ENCODE measurements at places on chromosomes 5 and 9.

DNA sequence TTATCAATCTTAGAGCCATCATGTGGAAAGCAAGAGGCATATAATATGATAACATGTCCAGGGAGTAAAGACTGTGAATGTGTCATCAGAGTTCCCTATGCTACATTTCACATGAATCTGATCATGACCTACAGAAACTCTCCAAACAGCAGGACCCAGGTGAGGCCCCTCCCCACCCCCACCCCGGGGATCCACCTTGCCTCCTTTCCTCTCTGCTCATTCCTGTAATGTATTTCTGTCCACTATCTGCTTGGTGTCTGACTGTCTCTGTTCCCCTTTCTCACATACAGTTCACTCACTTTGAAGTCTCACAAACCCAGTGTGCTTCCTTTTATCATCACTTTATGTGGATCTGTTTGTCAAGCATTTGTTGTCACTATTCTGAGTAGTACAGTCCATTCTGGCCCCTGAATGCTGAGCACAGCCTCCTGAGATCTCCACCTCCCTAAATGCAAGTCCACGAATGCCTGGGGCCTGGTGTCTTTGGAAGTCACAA lies 76.4 kb upstream of the SMARCA2 start:
- DNase-seq, result no peak

GRCh38 chr9:110028271-110028670 lies 179.7 kb downstream of the C9orf152 start:
- DNase-seq, result no peak

DNA sequence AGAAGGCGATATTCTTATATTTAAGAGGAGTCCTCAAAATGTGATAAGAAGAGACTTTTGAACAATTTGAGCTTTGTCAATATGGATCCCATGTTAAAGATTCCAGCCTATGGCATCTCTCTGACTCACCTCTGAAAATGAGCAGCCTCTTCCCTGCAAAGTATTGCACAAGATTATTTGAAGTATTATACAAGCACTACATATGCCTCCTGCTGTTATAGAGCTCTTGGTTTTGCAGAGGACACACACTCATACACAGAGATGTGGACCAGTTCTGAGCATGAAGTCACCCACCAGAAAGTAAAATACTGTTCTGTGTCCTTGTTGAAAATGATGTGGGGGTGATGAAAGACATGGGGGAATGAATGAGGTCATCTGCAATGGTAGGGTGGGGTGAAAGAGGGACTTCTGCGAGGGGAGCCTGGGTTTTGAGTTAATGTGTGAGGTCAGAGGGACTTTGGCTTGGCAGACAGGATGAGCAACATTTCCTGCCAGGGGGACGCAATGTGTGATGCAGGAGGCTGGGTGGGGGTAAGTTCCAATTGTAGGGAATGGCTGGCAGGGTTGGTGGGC lies 25.8 kb downstream of the FBXL7 start:
- DNase-seq, result no peak

- DNase-seq, result peak; percentile 61
Measured at GRCh38 chr9:36008774-36009300, 27.9 kb upstream of the RECK start.

GRCh38 chr9:86099701-86100364 lies 475 bp upstream of the GOLM1 start:
- peak; percentile 63 for DNase-seq

DNA sequence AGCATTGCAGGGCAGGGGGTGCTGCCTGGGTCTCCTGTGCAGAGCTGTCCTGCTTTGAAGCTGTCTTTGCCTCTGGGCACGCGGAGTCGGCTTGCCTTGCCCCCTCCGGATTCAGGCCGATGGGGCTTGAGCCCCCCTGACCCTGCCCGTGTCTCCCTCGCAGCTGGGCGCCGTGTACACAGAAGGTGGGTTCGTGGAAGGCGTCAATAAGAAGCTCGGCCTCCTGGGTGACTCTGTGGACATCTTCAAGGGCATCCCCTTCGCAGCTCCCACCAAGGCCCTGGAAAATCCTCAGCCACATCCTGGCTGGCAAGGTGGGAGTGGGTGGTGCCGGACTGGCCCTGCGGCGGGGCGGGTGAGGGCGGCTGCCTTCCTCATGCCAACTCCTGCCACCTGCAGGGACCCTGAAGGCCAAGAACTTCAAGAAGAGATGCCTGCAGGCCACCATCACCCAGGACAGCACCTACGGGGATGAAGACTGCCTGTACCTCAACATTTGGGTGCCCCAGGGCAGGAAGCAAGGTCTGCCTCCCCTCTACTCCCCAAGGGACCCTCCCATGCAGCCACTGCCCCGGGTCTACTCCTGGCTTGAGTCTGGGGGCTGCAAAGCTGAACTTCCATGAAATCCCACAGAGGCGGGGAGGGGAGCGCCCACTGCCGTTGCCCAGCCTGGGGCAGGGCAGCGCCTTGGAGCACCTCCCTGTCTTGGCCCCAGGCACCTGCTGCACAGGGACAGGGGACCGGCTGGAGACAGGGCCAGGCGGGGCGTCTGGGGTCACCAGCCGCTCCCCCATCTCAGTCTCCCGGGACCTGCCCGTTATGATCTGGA lies 2.7 kb downstream of the CEL start:
- DNase-seq, result no peak

DNA sequence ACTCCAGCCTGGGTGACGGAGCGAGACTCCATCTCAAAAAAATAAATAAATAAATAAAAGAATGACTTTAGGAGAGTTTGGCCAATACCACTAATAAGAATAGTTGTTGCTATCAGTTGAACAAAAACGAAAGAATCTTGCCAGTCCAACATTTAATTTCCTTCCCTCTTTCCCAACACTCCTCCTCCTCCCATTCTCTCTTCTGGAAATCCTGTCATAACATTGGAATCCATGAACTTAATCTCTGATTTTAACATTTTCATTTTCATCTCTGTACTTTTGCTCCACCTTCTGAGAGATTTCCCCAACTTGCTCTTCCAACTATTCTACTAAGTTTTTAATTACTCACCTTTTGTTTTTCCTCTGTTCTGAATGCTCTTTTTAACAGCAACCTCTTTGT lies 42.8 kb upstream of the CDK20 start:
- no peak for DNase-seq

- DNase-seq, result no peak
Measured at GRCh38 chr5:157266286-157267007, 524 bp downstream of the CYFIP2 start.

- no peak for DNase-seq
Measured at GRCh38 chr5:24364711-24365110, 280.1 kb downstream of the CDH10 start.

- no peak for DNase-seq
Measured at GRCh38 chr5:77339337-77339890, 128.9 kb downstream of the PDE8B start.
